ENCODE measurements at places on chromosomes 13 and 19.

DNA sequence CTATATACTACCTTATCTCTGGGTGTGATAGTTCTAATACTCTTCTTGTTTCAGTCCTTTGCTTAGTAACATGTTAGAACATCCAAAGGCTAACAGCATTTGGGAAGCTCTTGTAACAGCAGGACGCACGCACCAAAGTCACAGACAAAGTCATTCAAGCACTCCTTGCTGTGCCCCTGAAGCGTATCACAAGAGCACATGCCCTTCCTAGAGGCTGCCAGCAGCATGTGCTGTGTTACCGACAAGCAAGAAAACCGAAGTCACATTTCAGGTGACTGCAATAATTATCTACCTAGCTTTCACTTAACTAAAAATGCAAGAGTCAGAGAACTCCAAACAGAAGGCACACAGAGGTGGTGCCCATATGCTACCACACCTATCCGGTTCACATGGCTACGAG lies 194.1 kb downstream of the KLF12 start:
- peaks cover 47% of the 10 kb centered on the region for H3K4me1 ChIP-seq
- H3K36me3 ChIP-seq: peaks cover 28% of the 10 kb centered on the region
- no peak overlapping the region for H3K27ac ChIP-seq
- no peak for DNase-seq

DNA sequence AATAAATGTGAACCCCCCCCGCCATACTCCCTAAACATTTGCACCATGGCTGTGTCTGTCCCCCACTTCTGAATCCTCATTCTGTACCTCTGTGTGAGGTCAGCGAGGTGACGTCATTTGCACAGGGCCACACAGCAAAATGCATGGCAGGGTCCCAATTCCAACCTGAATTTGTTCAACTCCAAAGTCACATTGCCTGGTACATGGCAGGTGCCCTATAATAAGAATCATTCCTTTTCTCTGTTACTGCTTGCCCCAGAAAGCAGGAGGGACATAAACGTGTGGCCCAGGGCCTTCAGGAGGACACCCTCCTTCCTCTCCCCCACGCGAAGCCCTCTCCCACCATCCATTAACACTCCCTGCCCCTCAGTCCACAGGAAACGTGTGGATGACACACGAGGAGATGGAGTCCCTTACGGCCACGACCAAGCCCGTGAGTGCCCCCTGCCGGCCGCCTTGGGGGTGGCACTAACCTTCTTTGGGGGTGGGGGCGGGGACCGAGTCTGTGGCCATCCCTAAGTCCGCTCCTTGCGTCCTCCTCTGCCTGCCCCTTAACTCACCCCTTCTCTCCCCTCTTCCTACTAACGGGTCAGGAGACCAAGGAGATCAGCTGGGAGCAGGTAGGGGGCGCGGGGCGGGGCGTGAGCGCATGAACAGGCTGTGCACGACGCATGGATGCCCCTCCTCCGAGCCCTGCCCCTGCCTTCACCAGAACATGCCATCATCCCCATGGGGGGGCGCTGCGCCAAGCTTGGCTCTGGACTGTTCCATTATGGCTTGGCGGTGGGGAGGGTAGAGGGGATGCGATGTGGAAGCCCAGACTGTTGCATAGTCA lies 9.4 kb downstream of the HRC start:
- H3K36me3 ChIP-seq: peaks cover 7% of the 10 kb centered on the region
- H3K27ac ChIP-seq: no peak overlapping the region
- peaks cover 77% of the 10 kb centered on the region for H3K27me3 ChIP-seq
- peaks cover 50% of the 10 kb centered on the region for H3K4me1 ChIP-seq
- peak; percentile 61 for DNase-seq

GRCh38 chr13:90710164-90710759 lies 637.2 kb upstream of the MIR17HG start:
- no peaks in the 10 kb centered on the region for H3K36me3 ChIP-seq
- no peak for DNase-seq
- H3K27ac ChIP-seq: no peak overlapping the region

DNA sequence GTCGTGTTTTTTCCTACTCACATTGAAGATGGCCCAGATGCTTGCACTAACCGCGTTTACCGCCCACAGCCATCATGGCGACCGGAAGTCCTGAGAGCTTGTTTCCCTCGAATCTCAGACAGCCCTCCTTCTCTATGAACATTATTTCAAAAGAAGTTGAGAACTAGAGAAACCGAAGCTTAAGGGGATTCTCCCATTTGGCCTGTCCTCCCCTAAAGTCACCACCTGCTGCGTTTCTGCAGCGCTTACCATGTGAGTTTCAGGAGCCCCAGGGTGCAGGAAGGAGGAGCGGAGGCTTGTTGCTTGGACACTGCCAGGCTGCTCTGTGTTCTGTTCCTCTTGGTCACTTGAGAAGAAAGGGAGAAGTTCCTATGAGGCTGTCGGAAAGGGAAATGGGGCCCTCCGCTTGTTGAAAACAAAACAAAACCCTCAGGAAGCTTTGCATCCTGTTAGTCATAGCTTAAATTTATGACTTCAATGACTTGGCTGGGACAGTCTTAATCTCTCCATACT lies 6.2 kb downstream of the CARD8 start:
- H3K4me1 ChIP-seq: peaks cover 67% of the 10 kb centered on the region
- peak overlapping the region; percentile 92 for H3K4me3 ChIP-seq
- H3K27me3 ChIP-seq: no peaks in the 10 kb centered on the region
- peaks cover 17% of the 10 kb centered on the region for H3K36me3 ChIP-seq

DNA sequence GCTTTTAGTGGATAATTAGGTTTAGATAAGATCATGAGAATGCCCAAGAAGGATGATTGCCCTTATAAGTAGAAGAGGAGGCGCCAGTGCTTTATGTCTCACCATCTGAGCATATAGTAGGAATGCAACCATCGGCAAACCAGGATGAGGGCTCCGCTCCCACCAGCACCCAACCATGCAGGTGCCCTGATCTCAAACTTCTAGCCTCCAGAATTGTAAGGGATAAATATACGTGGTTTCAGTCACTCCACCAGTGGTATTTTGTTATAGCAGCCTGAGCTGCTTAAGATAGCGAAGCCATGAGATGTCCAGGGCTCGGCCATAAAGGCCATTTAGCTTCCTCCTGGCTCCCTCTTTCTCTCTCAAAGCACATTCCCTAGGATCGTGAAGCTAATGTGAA lies 413.9 kb downstream of the MZT1 start:
- no peak overlapping the region for H3K4me3 ChIP-seq
- no peaks in the 10 kb centered on the region for H3K4me1 ChIP-seq
- no peaks in the 10 kb centered on the region for H3K36me3 ChIP-seq
- H3K27ac ChIP-seq: no peak overlapping the region
- no peaks in the 10 kb centered on the region for H3K27me3 ChIP-seq
- DNase-seq: no peak

GRCh38 chr19:688214-688613 lies 7.0 kb downstream of the PRSS57 start:
- no peaks in the 10 kb centered on the region for H3K27me3 ChIP-seq
- no peak overlapping the region for H3K27ac ChIP-seq
- DNase-seq: no peak
- no peaks in the 10 kb centered on the region for H3K36me3 ChIP-seq

DNA sequence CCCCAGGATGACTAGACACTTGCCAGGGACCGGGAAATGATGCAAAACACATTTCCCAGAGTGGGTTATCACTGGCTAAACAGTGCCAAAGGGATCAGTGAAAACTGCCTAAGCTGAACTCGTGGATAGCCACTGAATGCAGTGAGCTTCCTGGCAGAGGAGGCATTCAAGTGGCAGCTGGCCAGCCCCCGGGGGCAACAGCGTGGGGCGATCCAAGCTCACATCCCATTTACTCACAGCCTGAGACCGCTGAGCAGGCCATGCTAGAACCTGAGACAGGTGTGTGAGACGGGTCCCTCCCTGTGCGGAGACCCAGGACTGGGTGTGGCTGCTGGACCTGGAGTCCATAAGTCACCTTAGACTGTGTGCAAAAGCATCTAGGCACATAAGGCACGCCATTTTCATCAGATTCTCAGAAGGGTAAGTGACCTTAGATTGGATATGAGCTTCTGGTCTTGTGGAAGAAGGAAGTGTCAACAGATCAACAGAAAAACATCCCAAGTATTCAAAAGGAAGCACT lies 51.9 kb upstream of the SLC15A1 start:
- H3K27ac ChIP-seq: no peak overlapping the region
- no peaks in the 10 kb centered on the region for H3K4me1 ChIP-seq
- DNase-seq: no peak
- H3K36me3 ChIP-seq: peaks cover 36% of the 10 kb centered on the region
- H3K27me3 ChIP-seq: no peaks in the 10 kb centered on the region

DNA sequence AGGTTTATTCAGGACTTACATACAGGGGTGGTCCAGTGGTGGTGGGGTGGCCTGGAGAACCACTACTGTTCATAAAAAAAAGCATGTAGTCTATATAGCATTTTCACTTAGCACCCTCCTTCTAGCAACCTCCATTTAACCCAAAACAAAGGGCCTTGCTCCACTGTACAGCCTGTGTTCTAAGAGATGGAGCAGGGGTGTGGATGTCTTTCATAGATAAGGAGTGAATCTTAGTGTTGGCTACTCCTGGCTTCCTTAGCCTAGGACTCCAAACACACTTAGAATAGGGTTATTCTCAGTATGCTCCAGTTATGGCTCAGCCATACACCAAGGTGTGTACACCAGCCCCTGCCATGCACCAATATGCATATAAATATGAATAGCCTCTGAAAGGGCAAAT lies 95.2 kb downstream of the ELF1 start:
- H3K36me3 ChIP-seq: peaks cover 13% of the 10 kb centered on the region
- DNase-seq: no peak
- H3K4me1 ChIP-seq: peaks cover 27% of the 10 kb centered on the region
- H3K4me3 ChIP-seq: no peak overlapping the region
- no peaks in the 10 kb centered on the region for H3K27me3 ChIP-seq

DNA sequence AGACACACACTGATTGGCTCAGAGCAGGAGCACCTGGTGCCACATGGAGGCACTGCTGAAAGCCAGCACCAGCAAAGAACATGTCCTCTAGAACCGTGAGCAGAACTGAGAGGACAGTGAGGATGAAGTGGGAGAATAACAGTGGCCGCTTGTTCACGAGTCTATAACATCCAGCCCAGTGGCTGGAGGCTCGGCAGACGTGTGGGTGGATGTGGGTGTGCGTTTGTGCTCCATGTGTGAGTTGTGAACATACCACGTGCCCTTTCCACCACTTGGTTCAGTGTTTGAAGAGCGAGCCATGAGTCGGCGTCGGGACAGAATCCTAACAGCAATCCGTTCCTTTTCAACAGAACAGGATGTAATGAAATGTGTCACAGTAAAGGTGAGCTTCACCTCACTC lies 113.0 kb downstream of the SOX1 start:
- no peaks in the 10 kb centered on the region for H3K27me3 ChIP-seq
- H3K4me3 ChIP-seq: no peak overlapping the region
- H3K36me3 ChIP-seq: no peaks in the 10 kb centered on the region
- no peak overlapping the region for H3K27ac ChIP-seq
- no peak for DNase-seq

GRCh38 chr19:5967994-5968430 lies 9.9 kb downstream of the RANBP3 start:
- peaks cover 10% of the 10 kb centered on the region for H3K36me3 ChIP-seq
- peak overlapping the region; percentile 51 for H3K27ac ChIP-seq
- no peaks in the 10 kb centered on the region for H3K27me3 ChIP-seq
- H3K4me1 ChIP-seq: peaks cover 72% of the 10 kb centered on the region
- peak overlapping the region; percentile 45 for H3K4me3 ChIP-seq
- peak; percentile 33 for DNase-seq

GRCh38 chr19:31335716-31336115 lies 13.5 kb downstream of the TSHZ3 start:
- H3K36me3 ChIP-seq: peaks cover 9% of the 10 kb centered on the region
- peaks cover 69% of the 10 kb centered on the region for H3K27me3 ChIP-seq

DNA sequence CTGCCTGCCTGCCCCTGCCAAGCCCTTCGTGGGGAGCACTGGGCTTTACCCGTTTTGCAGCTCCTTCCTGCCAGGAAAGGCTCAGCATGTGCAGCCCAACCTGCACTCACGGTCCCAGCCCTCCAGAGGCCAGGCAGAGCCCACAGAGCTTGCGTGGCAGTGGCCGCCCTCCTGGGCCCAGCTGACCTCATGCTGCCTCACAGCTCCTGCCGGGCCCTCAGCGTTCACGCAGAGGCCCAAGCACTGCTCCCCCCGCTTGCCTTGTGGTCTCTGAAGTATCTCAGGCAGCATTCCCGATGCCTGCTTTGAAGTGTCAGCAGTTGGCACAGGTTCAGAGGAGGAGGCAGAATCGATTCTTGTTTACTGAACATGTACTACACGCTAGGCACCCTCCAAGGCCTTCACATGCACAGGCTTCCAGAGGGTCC lies 32.5 kb downstream of the CAPN12 start:
- peaks cover 11% of the 10 kb centered on the region for H3K4me1 ChIP-seq
- no peak overlapping the region for H3K27ac ChIP-seq
- no peak overlapping the region for H3K4me3 ChIP-seq
- peaks cover 29% of the 10 kb centered on the region for H3K36me3 ChIP-seq
- H3K27me3 ChIP-seq: no peaks in the 10 kb centered on the region

- H3K4me3 ChIP-seq: no peak overlapping the region
- no peak for DNase-seq
- H3K36me3 ChIP-seq: peaks cover 20% of the 10 kb centered on the region
- H3K27me3 ChIP-seq: no peaks in the 10 kb centered on the region
- no peak overlapping the region for H3K27ac ChIP-seq
These were observed 9.2 kb downstream of the PLEKHJ1 start for GRCh38 chr19:2226840-2227360.

- peaks cover 43% of the 10 kb centered on the region for H3K4me1 ChIP-seq
- H3K27me3 ChIP-seq: no peaks in the 10 kb centered on the region
- H3K4me3 ChIP-seq: peak overlapping the region; percentile 68
- no peak for DNase-seq
- peak overlapping the region; percentile 94 for H3K27ac ChIP-seq
- peaks cover 39% of the 10 kb centered on the region for H3K36me3 ChIP-seq
These were observed 25.6 kb downstream of the NOSIP start for GRCh38 chr19:49554701-49555181.

DNA sequence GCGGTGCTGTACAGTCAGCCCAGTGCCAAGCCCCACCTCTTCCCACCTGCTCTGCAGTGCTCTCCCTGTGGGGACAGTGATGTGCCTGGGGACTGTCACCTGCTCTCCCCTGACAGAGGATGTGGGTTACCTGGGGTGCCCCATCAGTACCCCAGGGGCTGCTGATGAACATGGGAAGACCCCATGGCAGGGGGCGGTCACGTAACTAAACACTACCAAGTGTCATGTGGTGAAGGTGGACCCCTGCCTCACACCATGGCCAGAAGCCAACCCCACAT lies 12.7 kb downstream of the KDM4B start:
- H3K27me3 ChIP-seq: no peaks in the 10 kb centered on the region
- H3K27ac ChIP-seq: no peak overlapping the region
- no peak for DNase-seq

Measured in central memory CD8-positive, alpha-beta T cell (primary cell).